WTC11 (cell line): ENCODE measurements at places on chromosomes 5 and 9.

- no peak for DNase-seq
These were observed 7.8 kb downstream of the UIMC1 start for GRCh38 chr5:176998828-176999227.

- DNase-seq = no peak
These were observed 139.8 kb upstream of the SLC30A5 start for GRCh38 chr5:68953875-68954617.

DNA sequence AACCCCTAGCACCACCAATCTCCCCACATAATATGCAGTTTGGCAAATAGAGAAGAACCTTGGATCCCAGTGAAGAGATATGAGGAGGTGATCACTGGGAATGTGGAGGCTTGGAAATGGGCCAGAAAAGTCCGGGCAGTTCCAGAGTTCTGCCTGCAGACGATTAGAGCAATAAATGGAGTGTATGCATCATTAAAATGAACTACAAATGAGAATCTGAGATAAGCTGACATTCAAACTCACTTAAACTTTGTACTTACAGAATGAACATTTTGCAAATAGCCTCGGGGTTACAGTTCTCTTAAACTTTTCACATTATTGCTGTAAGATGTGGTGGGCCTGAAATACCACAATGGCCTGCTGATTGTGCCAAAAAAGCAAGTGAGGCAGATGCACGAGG, 23.0 kb upstream of the LHFPL2 start:
- DNase-seq = no peak

GRCh38 chr9:36007316-36007708, 29.4 kb upstream of the RECK start:
- DNase-seq = no peak

- DNase-seq = no peak
These were observed 234.4 kb downstream of the MAST4 start for GRCh38 chr5:66830636-66831035.

- DNase-seq = no peak
These were observed 155.8 kb downstream of the DRD1 start for GRCh38 chr5:175288048-175288621.

DNA sequence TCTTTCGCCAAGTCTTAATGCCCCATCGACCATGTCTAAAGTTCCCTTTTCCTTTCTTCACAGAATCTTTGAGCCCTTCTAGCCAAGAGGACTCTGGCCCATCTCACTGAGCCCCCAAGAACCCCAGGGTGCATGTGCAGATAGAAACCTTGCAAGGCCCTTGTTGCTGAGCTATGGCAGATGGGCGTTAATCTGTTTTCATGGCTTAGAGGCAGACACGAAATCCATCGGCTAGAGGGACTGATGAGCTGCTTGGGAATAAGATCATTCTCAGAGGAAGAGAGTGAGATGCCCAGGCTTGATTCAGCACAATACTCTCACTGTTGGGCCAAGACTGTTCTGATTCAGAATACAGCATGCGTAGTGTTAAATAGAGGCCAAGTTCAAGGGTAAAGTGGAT, 262.5 kb upstream of the C9orf72 start:
- no peak for DNase-seq

DNA sequence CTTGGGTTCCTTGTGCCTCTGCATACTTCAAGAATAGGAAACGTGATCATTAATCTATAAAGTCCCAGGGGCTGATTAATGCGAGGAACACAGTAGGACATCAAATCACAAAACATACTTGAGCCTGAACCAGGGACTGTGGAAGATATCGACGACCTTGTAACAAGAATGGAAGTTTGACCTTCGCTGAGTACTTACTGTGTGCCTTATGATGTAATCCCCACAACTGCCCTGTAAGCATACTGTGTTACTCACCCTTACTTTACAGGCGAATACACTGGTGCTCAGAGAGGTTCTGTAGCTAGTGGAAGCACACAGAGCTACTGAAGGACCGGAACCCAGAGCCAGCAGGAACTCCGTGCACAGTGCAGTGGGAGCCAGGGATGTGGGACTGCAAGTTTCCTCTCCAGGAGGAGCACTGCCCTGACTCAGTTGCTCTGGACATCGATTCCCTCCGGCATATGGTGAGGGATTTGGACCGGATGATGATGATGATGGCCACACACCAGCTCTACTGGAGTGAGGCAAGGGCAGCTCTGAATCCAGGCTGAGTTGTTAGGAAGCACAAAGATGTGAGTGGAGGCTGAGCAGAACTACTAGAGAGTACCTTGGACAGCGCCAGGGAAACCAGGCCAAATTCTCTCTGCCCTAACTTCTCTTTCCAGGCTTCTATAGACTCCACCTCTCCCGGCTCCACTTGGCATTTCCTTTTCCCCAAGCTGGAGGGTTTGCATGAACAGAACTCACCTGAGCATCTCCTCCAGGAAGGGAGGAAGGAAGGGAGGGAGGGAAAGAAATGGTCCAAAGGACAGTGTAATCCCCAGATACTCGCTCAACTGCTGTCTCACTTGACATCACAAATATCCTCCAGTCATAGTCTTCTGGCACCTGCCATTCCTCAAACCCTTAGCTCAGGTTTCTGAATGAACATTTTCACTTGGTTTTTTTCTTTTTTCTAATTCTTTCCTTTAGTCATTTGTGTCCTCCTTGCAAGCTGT, 1.5 kb upstream of the GABBR2 start:
- peak; percentile 18 for DNase-seq

DNA sequence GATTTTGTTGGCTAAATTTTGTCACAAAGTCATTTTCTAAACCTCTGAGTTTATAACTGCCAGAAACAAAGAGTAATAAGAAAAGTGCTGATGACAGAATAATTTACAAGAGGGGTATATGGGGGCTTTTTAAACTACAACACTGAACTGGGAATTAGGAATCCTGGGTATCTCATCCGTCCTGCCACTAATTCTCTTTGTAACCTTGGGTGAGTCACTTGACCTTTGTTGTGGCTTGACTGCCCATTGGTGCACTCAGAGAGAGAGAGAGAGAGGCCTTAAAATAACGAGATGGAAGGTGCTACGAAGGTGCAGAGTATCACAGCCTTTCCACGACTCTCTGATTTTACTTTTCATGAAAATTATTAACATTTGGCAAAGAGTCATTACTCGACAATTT, 130.3 kb upstream of the CNTLN start:
- DNase-seq = no peak

GRCh38 chr9:124499216-124499615, 8.0 kb downstream of the NR5A1 start:
- DNase-seq = no peak

GRCh38 chr5:127363403-127363802, 72.8 kb downstream of the MEGF10 start:
- no peak for DNase-seq

DNA sequence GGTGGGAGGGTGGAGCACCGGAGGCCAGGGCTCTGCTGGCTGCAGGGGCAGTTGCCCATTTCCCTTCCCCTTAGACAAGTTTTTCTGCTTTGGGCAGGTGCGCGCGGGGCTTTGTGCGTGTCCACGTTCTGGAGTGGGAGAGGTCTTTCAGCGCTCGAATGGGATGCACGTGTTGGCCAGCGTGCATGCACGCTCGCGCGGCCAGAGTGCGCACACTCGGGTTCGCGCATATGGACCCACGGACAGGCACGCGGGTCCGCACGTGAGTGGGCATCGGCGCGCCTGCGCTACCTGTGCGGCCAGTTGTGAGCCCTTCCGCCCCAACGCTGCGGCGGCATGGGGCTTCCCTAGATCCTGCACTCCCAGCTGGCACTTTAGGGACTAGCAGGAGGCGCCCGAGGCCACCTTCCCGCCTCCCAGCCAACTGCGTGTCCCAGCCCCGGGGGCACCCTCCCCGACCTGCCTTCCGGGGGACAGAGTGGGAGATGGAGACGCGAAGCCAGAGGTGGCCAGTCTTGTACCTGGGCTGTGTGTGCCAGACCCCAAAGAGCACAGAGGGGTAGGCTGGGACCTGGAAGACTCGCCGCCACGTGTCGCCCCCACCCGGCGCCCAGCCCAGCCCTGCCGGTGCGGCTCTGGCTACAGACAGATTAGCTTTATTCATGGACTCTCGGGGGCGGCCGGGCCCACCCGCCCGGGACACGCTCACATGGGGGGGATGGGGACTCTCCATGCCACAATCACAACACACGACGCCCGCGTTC, 9.8 kb upstream of the GPRIN1 start:
- peak; percentile 41 for DNase-seq

DNA sequence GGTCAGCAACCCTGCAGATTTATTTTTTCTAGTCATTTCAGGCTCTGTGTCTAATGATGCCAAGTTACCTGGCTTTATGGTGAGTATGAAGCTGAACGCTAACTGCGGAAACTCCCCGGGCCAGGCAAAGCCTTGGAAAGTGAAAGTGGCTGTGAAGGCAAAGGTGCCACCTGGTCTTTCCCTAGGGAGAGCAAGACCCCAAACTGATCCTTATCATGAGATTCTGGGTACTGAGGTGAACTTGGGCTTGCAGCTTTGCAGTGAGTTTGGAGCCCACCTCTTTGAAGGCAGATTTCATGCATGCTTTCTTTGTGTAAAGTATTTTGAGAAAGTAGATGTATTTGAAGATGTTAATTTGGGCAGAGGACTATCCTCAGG, 63.3 kb downstream of the CARTPT start:
- DNase-seq = no peak

DNA sequence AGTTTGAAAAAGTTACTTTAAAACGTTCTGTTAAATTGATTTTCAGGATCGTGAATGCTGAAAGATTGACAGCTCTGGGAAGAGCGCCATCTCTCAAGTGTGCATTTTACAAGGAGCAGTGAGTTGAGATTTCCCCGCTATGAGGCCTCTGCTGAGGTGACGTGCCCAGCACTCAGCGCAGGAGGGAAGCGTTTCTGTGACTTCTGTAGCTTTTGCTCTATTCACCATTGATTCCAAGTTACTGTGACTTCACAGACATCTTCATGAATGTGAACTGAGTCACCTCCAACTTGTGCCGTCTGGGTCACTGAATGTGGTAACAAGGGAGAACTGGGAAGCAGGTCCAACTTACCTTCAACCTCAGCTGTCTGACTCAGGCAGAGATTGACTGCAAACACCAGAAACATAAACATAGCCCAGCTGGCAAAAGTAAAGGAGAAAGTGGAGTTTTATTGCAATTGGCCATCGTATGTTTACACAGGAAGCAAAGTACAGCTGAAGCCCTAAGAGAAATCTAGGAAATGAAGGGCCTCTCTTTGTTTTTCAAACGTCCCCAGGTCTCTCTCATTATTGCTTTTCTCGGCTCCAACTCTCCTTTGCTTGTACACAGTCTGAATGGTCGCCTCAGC, 428.8 kb upstream of the CLINT1 start:
- no peak for DNase-seq

GRCh38 chr5:139335811-139336210, 5.8 kb upstream of the PAIP2 start:
- no peak for DNase-seq

- no peak for DNase-seq
These were observed 9.1 kb downstream of the FBP2 start for GRCh38 chr9:94584555-94584954.

- peak; percentile 59 for DNase-seq
These were observed 1.3 kb downstream of the SHC3 start for GRCh38 chr9:89177012-89177943.

- DNase-seq = no peak
These were observed 79.5 kb upstream of the FAM169A start for GRCh38 chr5:74945561-74946165.

DNA sequence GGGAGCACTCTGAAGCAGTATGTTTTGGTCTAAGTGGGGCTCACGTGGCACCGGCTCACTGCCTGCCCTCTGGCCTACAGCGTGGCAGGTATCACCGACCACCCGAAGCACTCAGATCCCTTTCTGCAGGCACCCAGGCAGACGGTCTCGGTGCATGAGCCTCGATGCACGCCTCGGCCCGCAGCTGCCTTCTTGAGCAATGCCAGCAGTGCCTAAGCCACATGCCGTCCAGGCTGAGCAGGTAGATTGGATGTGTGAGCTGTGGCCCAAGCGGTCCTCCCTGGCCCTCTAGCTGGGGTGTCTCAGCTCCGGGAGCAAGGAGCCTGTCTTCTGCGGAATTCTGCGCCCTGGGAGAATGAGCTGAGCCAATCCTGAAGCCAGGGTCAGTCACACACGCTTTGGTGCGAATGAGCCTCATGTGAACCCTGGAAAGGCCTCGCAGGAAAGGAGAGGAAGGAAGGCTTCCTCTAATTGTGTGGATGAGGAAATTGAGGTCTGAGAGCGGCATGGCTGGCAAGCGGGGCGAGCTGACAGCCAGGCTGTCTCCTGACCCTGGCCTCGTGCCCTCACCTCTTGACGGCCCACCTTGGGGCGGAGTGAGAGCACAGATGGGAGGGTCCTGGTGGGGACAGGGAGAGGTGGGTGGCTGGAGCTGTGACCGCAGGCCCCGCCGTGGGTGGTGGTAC, 14.4 kb downstream of the RXRA start:
- DNase-seq = no peak

DNA sequence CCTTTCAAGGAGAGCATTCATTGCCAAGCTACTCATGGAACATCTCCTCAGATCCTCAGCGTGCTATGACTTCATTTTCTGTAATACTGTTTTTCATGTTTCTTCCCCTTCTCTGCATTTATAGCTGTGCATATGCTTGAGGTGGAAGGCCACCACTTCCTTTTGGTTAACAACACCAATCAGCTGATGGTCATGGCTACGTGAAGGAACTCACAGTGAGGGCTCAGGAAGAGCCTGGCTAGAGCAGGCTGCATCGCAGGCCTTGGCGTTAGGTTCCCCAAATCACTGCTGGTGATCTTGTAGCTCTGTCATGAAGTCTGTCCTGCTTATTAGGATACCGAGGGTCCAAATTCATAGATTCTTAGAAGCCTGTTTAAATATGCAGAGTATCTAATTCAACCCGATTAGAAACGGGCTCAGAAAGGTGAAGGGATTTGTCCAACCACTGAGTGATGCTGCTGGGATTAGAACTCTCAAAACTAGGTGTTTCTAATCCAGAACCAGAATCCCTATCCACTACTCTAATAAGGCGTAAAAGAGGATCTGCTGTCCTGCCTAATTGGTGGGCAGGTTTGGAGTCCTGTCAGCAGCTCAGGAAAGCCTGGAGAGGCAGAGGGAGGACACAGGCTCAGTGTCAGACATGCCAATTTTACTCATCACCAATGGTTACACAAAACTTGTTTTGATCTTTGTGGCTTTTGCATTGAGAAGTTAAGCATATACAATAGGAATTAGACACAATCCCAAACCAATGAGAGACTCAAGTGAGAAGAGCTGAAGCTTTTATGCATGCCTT, 7.5 kb downstream of the SYK start:
- no peak for DNase-seq

GRCh38 chr5:39021413-39021812, 52.8 kb downstream of the RICTOR start:
- DNase-seq = peak; percentile 15

DNA sequence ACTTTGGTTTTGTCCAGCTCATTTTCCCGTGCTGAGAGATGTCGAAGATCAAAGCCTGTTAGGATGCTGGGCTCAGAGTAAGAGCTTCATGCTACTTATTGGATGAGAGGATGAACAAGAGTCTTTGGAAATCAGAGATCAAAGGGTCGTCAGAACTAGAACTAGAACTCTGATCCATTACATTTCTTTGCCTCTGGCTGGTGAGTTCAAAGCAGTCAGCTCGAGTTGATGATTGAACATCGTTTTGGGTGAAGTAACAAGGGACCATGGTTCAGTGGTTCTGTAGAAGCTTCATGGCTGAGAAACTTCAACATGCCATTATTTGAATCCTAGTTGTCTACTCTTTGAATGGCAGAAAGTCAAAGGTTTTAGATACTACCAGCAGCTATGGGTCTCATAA, 320.3 kb downstream of the ARHGEF28 start:
- no peak for DNase-seq

- DNase-seq = peak; percentile 76
These were observed 1860.7 kb upstream of the WWC1 start for GRCh38 chr5:166430491-166431319.
